Neuronal stem cell (in vitro differentiated cells): ENCODE measurements at places on chromosomes 11 and 22.
A peak's percentile ranks its signal among the peaks of the same experiment; 100 is the strongest.

GRCh38 chr11:70018816-70019215 is 59.3 kb upstream of the ANO1 start:
- no peak for DNase-seq

GRCh38 chr11:116217006-116217405 is 555.8 kb downstream of the BUD13 start:
- no peak for DNase-seq

DNA sequence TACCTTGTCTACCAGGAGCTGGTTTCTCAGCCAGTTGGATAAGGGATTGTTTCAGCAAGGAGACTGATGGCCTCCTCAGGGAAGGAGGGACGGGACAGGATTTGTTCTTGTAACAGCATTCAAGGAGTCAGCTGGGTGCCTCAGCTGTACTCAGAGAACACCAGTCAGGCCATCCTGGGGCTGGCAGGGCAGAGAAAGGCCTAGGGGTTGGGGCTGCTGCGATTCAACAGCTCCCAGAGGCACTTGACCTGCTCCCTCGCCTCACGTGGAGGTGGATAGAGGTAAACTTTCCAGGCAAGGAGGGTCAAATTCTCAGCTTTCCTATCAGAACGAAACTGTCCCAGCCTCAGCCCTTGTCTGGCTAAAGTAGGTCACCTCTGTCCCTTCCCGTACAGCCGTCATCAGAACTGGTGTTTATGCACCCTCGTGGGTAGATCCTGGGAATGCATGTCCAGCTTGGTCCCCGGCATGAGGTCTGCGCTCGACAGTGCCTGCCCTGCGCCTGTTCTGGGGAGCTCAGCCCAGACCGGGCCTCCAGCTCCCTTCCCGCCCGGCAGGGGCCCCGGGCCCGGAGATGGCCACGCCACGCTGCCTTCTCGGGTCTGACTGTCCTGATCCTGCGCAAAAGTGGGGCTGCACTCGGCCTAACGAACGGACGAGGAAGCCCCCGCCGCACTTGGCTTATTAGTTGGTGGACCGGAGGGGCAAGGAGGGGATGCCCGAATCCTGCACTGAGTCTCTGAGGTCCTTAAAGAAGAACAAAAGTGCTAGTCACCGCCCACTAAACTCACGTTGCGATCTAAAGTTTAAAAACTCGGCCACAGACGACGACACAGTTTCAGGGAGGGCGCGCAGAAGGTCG is 762 bp upstream of the CCDC134 start:
- peak; percentile 12 for DNase-seq

DNA sequence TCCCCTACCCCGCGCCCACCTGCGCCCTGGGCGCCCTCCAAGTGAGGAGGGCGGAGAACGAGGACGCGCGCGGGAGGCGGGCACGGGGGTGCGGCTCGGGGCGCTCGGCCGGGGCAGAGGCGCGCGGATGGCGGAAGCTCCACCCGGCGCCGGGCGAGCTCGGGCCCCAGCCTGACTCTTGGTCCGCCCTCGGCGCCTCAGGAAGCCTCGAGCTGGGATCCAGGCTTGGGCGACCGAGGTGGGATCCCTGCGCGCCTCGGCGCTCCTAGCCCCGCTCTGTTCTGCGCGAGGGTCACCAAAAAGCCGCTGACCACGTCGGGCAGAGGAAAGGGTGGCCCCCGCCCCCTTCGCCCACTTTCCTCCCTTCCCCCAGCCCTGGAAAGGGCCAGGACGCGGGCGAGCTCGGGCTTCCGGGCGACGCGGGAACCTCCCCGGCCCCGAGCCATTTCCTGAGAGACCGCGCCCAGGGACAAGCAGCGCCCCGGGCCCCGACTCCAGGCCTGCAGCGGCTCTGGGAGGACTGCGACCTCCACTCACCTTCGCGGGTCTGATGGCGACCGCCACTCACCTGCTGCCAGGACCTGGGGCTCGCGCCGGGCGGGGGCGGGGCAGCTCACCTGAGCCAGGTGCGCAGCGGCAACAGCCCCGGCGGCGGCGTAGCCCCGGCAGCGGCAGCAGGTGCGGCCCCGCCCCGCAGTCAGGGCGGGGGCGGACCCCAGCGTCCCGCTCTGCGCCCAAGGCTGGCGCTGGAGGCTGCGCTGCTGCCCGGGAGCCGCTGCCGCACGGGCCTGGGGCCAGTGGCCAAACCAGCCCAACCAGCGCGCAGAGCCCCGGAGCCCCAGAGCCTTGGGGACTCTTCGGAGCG is 2.2 kb upstream of the SIGIRR start:
- DNase-seq, result no peak

GRCh38 chr22:35329114-35329847 is 29.6 kb downstream of the TOM1 start:
- DNase-seq, result no peak

GRCh38 chr22:31753634-31754501 is at the start of gene DEPDC5:
Gene DEPDC5, plus strand, starts transcription at chr22:31754019. Its CDS starts 903 bp downstream, at chr22:31754922.
- peak; percentile 92 for DNase-seq

DNA sequence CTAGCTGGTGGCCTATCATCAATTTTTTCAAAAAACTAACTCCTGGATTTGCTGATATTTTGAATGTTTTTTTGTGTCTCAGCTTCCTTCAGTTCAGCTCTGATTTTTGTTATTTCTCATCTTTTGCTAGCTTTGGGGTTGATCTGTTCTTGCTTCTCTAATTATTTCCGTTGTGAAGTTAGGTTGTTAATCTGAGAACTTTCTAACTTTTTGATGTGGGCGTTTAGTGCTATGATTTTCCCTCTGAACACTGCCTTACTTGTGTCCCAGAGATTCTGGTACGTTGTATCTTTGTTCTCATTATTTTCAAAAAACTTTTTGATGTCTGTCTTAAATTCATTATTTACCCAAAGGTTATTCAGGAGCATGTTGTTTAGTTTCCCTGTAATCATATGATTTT is 19.1 kb downstream of the NARS2 start:
- DNase-seq, result no peak

DNA sequence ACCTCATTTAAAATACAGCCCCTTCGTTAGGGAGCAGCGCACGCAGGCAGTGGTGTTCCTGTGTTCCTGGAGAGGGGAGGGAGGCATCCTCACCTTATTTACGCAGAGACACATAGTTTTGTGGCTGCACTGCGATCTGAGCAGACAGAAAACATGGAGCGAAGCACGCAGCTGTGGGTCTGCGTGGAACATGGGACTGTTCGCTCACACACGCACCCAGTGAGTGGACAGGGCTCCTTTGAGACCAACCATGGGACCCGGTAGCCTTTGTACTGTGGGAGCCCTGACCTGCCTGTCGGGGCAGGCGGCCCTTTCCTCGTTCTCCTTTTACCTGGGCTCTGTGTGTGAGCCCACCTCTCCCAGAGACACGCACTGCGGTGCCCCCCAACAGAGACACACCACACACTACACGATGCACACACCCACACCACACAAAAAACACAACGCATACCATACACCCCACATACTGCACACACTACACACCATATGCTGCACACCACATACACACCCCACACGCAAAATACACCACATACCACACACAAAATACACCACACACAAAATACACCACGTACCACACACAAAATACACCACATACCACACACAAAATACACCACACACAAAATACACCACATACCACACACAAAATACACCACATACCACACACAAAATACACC is 1245.7 kb downstream of the BRD1 start:
- no peak for DNase-seq

DNA sequence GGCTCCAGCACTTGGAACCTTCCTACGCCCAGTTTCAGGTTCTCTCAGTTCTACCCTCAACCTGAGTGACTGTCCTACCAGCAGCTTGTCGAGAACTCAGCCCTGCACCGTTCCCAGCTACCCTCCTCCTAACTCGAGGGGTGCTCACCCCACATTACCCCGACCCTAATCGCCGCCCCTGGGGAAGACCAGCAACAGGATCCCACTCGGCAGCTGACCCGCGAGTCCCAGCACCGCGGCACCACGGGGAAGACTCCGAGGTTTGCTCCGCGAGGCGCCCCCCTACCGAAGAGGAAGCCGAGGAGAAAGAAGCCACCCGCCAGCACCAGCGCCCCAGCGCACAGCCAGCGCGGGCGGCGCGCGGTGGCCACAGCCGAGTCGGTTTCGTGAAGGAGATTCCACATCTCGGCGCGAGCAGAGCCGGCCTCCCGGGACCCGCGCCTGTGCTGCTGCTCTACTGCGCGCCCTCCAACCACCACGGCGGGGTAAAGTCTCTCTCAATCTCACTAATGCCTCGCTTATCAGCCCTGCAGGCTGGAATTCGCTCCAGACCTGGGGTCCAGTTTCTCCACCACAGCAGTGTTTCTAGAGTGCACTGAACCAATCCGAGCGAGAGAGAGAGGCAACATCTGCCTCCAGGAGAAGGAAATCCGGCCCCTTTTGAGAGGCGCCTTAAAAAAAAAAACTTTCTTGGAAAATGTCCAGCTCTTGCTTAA is at the start of gene FOLH1:
Gene FOLH1, minus strand, starts transcription at position 597 of the 716 bp plus-strand sequence. Its CDS starts 193 bp downstream, at position 404.
- DNase-seq, result peak; percentile 5

DNA sequence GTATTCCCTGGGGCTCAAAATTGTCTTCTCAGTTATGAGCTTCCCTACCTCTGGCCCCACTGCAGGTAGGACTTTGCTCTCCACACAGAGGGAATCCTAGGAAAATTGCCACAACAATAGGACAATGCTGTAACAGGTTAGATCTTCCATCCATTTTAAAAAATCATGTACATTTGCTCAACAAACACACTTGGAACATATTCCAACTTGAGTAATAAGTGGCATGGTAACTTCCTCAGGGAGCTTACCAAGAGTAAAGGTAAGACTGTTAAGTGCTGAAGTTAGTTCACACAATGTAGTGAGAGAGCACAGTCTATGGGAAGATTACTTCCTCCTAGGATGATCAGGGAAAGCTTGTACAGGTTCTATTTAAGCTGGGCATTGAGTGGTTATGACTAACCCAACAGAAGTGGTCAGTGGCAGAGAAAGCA is 78.9 kb upstream of the BIRC3 start:
- DNase-seq, result no peak

DNA sequence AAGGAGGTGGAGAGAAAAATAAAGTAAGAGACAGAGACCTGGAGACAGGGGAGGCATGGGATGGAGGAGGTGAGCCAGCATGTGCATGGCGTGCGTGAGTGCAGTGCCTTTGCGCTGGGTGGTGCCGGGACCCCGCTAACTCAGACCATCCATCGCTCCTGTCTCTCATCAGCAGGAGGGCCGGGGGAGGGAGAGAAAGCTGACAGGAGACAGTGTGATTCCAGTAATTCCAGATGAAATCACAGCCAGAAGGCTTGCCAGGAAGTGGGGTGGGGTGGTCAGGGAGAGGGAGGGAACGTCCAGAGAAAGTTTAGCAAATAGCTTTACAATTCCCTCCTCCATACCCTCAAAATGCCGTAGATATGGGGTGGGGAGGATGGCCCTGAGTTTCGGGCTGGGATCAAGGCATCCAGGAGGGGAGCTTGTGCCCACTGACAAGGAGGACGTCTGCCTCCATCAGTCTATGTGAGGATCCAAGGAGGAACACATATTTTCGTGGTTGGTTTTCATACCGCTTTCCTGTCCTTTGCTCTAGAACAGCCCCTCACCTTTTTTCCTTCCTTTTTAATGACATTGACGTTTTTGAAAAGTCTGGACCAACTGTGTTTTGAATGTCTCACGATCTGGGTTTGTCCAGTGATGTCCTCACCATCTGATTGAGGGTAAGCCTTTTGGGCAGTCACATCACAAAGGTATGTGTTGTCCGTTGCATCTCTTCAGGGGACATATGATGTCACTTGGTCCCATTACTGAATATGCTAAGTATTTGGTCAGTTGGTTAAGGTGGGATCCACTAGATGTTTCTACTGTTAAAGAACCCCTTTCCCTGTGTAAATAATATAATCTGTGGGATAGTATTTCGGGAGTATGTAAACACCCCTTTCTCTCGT is 567.3 kb downstream of the MIAT start:
- DNase-seq, result no peak

GRCh38 chr11:80280737-80281136 is 839.9 kb upstream of the TENM4 start:
- no peak for DNase-seq

DNA sequence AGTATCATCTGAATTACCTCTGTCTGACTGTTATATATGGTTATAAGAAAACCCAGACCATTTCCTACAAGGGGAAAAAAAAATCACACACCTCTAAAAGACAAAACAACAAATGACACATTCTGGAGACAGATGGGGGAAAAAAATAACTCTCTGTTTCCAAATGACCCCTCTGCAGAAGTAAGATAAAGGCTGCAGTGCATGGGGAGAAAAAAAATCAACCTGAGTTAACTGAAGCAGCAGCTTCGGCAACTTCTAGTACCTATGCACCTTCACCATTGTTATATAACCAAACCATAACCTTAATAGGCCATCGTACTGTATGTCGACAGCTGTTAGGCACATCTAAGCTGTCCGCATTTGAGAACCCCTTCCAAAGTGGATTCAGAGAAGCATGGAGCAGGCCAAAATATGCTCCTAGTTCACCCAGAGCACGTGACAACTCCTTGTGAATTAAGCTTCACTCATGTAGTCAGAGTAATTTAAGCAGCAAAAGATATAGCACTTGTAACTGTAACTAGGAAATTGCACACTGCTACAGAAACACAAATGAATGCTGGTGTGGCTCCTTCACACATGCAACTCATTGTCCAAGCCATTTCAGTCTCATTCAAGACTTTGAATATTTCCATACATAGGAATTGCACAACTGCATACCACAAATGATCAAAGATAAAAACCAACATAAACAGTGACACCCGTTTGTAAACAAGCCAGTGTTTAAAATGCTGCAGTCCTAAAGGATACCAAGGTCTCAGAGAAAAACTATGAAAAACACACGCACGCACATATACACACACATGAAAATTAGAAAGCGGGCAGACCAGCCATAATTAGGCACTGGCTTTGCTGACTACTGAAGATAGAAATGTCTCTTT is 2.7 kb downstream of the SIK3 start:
- DNase-seq, result no peak

- no peak for DNase-seq
These were observed 62.5 kb downstream of the FBLN1 start for GRCh38 chr22:45565171-45565570.

- no peak for DNase-seq
These were observed 56.0 kb downstream of the PACS1 start for GRCh38 chr11:66126064-66126463.

- no peak for DNase-seq
These were observed 16.7 kb upstream of the ALDH3B2 start for GRCh38 chr11:67691149-67691548.

DNA sequence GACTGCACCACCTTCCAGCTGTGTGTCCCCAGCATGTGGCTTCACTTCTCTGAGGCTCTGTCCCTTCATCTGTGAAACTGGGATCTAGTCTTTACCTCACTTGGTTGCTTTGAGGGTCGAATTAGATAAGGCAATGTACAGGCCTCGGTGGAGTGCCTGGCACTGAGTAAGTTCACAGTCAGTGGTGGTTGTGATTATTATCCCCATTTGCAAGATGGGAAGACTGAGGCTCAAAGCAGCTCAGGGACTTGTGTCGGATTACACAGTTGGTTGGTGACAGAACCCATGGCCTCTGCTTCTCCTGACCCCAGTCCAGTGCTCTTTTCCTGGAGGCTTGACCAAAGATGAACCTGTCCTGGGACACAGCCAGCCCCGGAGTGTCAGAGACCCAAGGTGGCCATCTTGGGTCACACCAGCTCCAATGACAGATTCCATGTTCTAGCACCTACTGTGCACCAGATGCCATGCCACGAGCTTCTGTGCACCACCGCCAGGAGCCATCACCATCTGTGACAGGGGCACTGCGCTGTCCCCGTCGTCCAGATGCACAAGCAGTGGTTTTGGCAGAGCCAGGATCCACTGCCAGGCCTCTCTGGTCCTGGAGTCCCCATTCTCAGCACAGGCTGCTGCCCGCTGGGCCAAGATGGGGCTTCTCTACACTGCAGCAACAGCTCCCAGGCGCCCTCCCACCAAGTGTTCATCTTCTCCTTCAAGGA is 60.5 kb downstream of the IGLL1 start:
- DNase-seq, result no peak

- peak; percentile 17 for DNase-seq
These were observed 77.2 kb downstream of the TMPRSS5 start for GRCh38 chr11:113628912-113629311.
